Hepatic stellate cell (primary cell): ENCODE measurements at places on chromosomes 16 and 17.

- DNase-seq = no peak
Measured at GRCh38 chr17:11097121-11097520, 143.9 kb upstream of the SHISA6 start.

- DNase-seq = no peak
Measured at GRCh38 chr17:51739245-51739886, 419.1 kb downstream of the CA10 start.

DNA sequence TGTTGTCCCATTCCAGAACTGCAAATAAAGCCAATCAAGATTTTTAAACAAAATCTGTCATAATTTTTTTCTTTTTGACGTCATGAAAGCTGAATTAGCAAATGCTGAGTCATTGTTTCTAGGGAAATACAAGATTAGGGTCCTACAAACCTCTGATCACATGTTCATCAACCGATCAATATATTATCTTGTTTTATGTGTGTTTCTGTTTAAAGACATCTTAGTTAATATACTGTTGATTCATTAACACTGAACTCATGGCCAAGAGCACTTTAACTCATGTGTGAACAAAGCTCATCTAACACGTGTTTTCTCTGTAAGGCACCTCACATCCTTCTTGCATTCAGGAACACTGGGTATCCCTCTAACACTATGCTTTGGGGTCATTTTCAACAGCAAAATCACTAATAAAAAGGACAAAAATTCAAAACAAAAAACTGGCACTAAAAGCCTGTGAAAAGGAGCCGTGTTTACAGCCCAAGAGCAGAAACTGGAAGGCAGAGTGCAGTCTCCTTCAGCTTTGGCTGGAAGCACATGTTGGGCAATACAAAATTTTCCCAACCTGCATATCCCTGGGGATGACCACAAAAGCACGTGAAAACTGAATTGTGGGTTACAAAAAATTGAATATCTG, 102.5 kb downstream of the PARN start:
- no peak for DNase-seq

- no peak for DNase-seq
Measured at GRCh38 chr17:27538156-27538955, 82.1 kb downstream of the KSR1 start.

GRCh38 chr16:57361404-57361803, 2.8 kb downstream of the CCL22 start:
- no peak for DNase-seq

DNA sequence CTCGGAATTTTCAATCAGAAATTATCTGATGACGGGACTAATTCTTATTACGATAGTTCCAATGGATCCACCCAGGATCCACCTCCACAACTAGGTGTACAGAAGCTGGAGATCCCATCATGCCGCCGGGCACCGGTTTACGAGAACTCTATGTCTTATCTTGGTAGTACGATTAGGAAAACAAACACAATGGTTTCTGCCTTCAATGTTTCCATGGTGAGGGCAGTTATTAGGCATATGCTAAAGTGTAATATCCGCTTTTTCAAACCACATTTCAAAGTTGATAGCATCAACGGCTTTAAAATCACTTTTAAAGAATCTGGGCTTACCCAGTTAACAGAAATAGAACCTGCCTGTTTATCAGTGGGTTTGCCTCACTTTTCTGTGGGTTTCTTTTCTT, 705.7 kb downstream of the MAF start:
- no peak for DNase-seq

GRCh38 chr17:10046786-10047785, 142.0 kb upstream of the RCVRN start:
- no peak for DNase-seq

- DNase-seq = no peak
Measured at GRCh38 chr17:75152922-75153779, 1.2 kb downstream of the JPT1 start.
